ENCODE measurements at places on chromosomes 5 and 9.

- DNase-seq: no peak
Measured at GRCh38 chr5:58069846-58070245, 390.0 kb downstream of the PLK2 start.

GRCh38 chr9:83449166-83449565 lies 89.0 kb downstream of the FRMD3 start:
- DNase-seq: no peak

GRCh38 chr9:37683531-37684371 lies 33.0 kb downstream of the FRMPD1 start:
- no peak for DNase-seq

- no peak for DNase-seq
Measured at GRCh38 chr5:102920762-102921161, 165.7 kb downstream of the PAM start.

GRCh38 chr5:143064218-143064641 lies 294.1 kb downstream of the ARHGAP26 start:
- no peak for DNase-seq

DNA sequence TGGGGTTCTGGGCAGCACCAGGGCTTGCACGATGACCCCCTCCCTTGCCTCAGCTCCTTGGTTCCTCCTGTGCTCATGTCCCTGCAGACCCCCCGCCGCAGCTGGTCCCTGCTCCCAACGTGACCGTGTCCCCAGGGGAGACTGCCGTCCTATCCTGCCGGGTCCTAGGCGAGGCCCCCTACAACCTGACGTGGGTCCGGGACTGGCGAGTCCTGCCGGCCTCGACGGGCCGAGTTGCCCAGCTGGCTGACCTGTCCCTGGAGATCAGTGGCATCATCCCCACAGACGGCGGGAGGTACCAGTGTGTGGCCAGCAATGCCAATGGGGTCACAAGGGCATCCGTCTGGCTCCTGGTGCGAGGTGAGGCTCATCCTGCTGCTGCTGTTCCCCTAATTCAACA lies 39.1 kb downstream of the HMCN2 start:
- no peak for DNase-seq

DNA sequence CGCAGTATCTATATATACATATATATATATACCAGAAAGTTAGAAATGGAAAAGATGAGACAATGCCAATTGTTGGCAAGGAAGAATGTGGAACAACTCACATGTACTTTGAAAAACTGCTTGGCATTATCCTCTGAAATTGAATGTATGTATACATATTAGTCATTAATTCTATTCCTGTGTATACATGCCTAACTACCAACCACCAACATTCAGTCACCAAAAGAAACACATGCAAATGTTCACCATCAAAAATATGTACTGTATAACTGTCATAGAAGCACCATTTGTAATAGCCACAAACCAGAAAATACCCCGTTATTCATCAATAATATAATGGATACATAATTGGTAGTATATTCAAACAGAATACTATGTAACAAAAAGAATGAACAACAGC lies 330.2 kb upstream of the GRAMD2B start:
- no peak for DNase-seq

DNA sequence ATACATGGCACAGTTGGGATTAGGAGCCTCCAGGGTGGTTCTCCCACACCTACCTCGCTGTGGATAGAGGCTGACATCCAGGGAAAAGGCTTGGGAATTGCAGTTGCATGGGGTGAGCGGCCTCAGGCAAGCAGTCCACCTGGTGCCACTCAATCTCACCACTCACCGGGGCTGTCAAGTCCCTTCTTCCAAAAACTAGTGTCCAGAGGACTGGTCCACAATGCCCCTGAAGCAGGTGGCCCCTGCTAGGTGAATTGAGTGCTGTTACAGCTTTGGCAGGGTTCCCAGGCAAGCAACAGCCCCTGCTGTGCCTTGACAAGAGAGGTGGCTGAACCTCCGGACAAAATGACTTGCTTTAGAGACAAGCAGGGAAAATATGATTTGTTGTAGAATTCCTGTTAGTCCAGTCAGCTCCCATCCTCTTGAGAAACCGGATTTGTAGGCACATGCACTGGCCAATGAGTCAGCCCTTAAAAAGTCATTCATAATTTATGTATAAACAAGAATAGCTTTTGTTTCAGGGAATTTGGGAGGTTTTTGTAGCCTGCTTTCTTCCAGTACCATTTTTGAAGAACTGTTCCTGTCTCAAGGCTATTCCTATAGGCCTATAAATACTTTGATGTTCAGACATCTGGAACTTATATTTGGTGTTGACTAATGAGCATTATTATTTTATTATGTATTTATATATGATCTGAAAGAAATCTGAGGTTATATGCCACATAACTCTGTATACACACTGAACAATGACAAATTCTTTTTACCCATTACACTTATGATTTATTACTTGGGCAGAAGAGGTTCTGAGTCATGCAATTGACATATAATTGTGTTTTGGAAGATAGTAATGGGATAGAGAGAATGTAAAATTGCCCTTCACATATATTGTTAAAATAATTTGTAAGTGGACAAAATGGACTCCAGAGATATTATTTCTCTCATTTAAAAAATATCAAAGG lies 411.1 kb downstream of the ACTL7B start:
- DNase-seq: no peak

DNA sequence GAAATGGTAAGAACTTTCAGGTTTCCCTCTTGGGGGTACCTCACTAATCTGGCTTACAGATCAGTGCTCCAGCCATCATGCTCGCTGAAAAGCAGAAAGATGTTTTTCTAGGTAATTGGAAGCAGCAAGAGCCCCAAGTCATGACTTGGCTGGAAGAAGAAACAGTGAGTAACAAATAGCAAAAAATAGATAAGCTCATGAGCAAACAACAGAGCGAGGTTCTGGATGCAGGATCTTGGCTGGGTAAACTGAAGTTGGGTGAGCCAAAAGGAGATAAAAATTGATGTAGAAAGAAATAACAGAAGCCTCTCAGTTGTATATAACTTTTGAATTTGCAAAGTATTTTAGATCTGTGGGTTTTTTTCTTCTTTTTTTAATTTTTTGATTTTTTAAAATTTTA lies 110.1 kb downstream of the INSYN2B start:
- no peak for DNase-seq

DNA sequence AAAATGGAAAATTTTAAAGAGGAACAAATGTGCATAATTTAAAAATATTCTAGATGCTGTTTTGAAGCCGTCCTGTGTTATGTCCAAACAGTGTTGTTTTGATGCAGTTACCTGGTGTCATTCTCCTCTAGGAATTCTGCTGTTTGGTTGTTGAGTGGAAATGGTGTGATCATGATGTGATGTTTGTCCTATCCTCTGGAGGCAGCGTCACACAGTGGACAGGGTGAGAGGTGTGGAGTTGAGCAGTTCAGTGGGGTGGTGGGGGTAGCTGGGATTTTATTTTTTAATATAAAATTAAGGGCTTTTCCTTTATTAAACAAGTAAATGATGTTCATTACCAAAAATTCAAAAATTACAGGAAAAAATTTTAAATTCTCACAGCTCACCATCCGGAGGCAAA lies 31.2 kb downstream of the PRDM6 start:
- DNase-seq: no peak

Measured in T-cell (primary cell).